ENCODE measurements at places on chromosomes 16 and 17.
A peak's percentile ranks its signal among the peaks of the same experiment; 100 is the strongest.

- no peak for DNase-seq
These were observed 39.2 kb downstream of the ZNF778 start for GRCh38 chr16:89256651-89257254.

DNA sequence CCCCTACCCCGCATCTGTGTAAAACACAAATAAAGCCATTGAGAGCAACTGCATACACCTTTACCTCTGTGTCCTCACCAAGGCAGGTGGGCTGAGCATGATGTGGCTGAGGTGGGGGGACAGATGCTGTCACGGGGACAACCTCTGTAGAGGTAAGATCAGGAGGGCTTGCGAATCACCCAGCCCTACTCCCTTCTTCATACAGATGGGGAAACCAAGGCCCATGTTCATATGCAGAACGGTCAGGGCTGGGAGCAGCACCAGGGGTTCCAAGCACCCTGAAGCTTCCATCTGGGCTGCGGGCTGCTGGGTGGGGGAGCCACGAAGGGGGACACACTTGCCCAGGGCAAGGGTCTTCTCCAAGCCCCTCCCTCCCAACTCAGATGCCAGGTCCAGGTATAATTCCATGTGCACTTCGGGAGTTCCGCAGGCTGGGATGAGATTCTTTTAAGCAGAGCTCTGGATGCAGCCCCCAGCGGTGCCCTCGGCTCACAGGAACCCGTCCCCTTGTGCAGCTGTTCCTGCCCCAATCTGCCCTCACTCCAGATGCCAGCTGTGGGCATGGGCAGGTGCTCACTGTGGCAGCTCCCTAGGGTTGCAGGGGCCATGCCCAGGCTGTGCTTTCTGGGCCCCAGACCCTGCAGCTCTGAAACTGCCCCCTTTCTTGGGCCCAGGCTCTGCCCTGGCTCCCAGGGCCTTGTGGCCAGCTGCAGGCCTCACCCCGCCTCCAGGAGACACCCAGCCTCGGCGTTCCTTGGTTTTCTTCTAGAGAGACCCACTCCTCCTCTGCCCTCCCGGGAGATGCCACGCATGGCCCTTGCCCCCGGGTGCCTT lies 9.6 kb downstream of the CTRB1 start:
- no peak for DNase-seq

- no peak for DNase-seq
These were observed 11.2 kb downstream of the TFAP4 start for GRCh38 chr16:4261557-4262172.

DNA sequence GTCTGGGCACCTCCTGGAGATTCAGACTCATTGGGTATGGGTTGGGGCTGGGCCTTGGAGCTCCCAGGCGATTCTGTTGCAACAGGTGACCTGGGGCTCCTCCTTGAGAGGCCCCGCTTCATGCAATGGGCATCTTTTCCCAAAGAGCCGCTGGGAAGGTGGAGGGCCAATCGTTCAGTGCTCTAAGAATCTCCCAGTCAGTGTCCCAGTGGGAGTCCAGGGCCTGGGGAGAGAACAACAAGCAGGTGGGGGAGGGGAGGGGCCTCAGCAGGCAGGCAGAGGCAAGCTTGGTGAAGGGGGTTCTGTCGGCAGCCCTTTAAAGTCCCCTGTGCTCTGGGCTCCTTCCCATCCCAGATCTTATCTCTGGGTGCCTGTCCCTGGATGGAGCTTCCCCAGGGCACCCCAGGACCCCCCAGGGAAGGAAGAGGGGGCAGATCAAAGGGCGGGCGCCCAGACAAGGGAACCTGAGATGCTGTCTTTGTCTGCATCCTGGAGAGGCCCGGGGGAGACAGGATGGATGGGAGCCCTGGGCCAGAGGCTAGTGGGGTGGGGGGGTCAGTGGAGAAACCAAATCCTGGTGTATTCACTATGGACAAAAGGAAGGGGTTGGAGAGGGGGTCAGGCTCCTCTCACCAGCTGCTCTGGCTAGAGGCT lies 30.5 kb upstream of the NXPH3 start:
- DNase-seq, result no peak

- DNase-seq, result no peak
These were observed 208.3 kb upstream of the PMFBP1 start for GRCh38 chr16:72380283-72380682.

DNA sequence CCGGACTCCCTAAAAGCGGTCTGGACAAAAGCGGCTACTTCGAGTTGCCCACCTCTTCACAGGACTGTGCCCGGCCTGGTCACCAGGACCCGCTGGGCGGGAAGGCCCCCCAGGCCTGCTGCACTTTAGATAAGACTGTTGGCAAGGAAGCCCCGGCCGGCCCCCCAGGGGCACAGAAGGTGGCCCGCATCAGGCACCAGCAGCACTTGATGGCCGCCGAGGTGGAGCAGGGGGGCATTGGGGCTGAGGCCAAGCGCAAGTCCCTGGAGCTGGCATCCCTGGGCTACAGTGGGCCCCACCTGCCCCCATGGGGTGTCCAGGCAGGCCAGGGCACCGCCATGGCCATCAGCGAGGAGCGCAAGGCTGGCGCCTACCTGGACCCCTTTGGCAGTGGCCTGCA lies 47.5 kb downstream of the BAHCC1 start:
- DNase-seq, result no peak

GRCh38 chr17:56528696-56529095 lies 64.8 kb upstream of the NOG start:
- no peak for DNase-seq

- no peak for DNase-seq
These were observed 823 bp downstream of the NBR1 start for GRCh38 chr17:43171586-43172487.

GRCh38 chr16:29744541-29745101 lies 1.2 kb downstream of the C16orf54 start:
- no peak for DNase-seq

- no peak for DNase-seq
These were observed 4.9 kb downstream of the CSF3 start for GRCh38 chr17:40020146-40020545.

DNA sequence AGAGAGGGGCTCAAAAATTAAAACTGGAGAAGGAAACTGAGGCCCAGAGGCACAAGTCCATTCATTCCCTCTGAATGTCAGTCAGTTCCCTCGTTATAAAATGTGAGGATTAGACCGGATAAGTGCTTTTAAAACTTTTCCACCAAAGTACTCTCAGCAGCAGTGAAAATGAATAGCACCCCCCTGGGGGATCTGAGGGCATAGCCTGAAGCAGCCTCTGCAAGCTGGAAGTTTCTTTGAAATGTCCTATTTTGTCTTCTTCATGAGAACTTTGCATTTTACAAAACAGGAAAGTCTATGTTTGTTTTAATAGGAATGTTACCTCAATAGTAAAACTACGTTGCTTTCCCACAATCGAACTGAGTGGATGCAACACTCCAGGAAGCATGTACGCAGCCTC lies 273.0 kb downstream of the CEP112 start:
- no peak for DNase-seq

GRCh38 chr16:12896562-12896961 lies 4.8 kb upstream of the SHISA9 start:
- DNase-seq, result no peak

DNA sequence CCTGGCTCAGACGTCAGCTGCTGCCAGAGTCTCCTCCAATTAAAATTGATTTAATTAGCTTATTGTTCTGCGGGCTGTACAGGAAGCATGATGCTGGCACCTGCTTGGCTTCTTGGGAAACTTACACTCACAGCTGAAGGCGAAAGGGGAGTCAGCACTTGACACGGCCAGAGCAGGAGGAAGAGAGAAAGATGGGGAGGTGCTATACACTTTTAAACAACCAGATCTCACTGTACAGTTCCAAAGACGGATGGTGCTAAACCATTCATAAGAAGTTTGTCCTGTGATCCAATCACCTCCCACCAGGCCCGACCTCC lies 1.4 kb upstream of the PRDM7 start:
- DNase-seq, result no peak

- no peak for DNase-seq
These were observed 41.5 kb downstream of the TMEM235 start for GRCh38 chr17:78272914-78273258.

GRCh38 chr17:73595479-73595878 lies 48.8 kb downstream of the SDK2 start:
- DNase-seq, result no peak

GRCh38 chr17:59786536-59787319 lies 79.3 kb downstream of the VMP1 start:
- peak; percentile 94 for DNase-seq

GRCh38 chr16:67372664-67373063 lies 20.6 kb downstream of the TPPP3 start:
- no peak for DNase-seq

GRCh38 chr16:73845238-73846006 lies 451.2 kb upstream of the PSMD7 start:
- DNase-seq, result no peak

GRCh38 chr16:67310561-67310960 lies 16.0 kb downstream of the KCTD19 start:
- no peak for DNase-seq

Data from vagina (tissue), 2 donors.